ENCODE measurements at places on chromosomes 12 and 14.

DNA sequence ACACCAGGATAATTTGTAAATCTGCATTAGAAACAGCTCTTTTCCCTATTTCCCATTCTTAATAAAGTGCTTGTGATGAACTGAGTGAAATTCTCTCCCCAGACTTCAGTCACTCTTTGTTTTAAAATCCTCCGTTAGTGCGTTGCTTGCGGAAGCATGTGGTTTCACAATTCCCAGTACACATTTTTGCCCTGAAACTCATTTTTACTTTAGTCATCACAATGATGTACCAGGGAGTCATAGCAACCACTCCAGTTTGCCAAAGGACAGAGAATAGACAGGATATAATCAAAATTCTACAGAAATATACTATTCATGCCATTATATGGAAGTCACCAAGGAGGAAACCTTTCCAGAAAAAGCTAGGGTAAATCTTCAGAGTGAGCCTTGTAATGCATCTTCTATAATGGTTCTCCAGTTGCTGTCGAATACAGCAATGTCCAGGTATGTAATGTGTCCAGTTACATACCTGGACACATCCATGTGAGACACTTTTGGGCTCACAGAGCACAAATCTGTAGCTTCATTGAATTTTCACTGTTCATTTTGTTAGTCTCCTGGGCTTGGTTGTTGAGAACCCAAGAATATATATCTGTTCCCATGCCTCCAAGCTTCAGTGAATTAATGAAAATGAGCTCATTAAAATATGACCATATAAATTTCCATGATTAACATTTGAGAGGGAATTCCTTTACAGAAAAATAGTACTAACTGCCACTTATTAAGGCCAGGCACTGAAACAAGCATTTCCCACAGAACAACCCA is 57.8 kb downstream of the GPR135 start:
- peak; percentile 96 for DNase-seq

GRCh38 chr14:87934185-87934584 is 58.8 kb downstream of the GALC start:
- no peak for DNase-seq

DNA sequence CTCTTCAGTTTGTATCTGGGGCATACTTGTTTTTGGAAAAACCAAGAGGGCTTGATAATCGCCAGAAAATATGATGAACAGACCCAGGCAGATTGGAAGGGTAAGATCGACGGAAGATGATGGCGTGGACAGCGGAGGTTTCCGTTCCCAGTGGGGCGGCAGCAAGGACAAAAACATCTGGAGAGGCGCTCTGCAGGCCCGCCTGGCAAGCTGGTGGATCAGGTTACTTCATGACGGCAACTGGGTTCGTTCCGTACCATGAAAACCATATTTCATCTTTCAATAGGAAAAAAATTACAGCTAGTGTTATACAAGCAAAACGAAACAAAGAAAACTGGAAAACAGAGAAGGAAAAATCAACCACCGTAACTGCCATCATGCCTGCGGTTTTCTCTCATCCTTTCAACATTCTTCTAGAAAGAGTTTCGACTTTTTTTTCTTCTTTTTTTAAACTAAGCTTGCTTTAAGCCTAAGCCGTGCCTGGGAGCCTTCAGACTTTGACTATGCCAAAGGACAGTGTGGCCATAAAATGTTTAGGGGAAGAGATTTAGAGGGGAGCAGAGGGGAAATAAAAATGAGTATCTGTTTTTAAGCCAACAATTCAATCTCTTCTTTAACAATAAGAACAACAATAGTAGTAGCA is 210.5 kb downstream of the FOXN3 start:
- no peak for DNase-seq

DNA sequence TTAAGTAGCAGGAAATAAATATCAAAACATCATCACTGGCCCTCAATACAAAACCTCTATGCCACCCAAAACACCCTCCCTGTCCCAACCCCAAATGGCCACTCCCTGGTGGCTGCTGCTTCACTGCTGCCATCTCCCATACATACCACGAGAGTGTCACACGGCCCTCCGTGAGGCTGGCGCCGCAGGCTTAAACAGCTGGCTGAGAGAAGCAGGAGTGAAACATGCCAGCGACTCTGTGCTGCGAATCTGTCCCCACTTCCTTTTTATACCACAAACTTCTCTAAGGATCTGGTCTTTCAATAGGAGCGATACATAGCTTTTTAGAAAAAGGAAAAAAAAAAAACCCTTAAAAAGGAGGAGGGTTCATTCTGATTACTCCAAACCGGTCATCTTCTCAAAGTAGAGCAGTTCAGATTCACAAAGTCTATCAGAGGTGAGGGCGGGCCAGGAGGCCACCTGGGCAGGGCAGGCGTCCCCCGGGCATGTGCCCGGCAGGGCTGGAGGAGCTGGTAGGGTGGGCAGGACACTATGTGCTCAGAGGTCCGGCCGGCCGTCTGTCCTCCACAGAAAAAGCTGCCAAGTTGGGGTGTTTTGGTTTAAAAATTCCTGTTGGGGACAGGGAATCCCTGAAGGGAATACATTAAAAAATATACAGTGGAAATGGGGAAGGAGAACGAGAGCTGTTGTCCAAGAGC is 26.5 kb downstream of the MAX start:
- DNase-seq: no peak

- peak; percentile 49 for DNase-seq
Measured at GRCh38 chr12:3753544-3754284, 805 bp upstream of the CRACR2A start.

DNA sequence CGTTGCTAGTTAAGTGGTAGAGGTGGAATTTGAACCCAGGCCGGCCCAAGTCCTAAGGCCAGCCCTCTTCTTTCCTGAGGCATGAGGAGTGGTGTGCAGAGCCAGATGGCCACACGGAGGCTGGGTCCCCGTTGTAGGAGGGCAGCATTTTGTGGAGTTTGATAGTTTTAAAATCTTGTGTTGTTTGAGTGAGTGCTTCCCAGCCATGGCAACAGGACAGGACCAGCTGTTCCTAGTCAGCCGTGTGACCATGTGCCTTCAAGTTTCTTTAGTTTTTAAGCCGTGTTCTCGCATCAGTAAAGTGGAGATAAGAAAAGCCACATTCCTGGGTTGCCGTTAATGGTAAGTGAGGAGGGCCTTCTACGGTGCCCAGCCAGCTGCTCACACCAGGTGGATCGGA is 44.4 kb downstream of the UBE3B start:
- no peak for DNase-seq

- DNase-seq: no peak
Measured at GRCh38 chr14:100073576-100074430, 8.6 kb downstream of the EVL start.
